ENCODE measurements at places on chromosomes 1 and 21. TPM values are rescaled to one million over a fixed set of nuclear protein-coding genes. Genes with fewer than 3 reads are reported as not detected.

- H3K36me3 ChIP-seq: peaks cover 31% of the 10 kb centered on the region
- DNase-seq: peak; percentile 79
- no peak overlapping the region for H3K4me3 ChIP-seq
- no peak overlapping the region for H3K27ac ChIP-seq
- peaks cover 41% of the 10 kb centered on the region for H3K4me1 ChIP-seq
Observed at GRCh38 chr1:154972517-154973343, 1.8 kb upstream of the CKS1B start.

- H3K27me3 ChIP-seq: peaks cover 1% of the 10 kb centered on the region
- H3K4me3 ChIP-seq: no peak overlapping the region
- DNase-seq: no peak
- no peaks in the 10 kb centered on the region for H3K36me3 ChIP-seq
Observed at GRCh38 chr1:213858581-213858980, 129.2 kb upstream of the PROX1 start.

CHD1L gene
- 88.2 TPM for total RNA-seq

RNPC3 gene
- total RNA-seq: 16.9 TPM
